ENCODE measurements at places on chromosomes 1 and 21. TPM values are rescaled to one million over a fixed set of nuclear protein-coding genes. Genes with fewer than 3 reads are reported as not detected.

The CASQ1 gene
- not detected for total RNA-seq

DNA sequence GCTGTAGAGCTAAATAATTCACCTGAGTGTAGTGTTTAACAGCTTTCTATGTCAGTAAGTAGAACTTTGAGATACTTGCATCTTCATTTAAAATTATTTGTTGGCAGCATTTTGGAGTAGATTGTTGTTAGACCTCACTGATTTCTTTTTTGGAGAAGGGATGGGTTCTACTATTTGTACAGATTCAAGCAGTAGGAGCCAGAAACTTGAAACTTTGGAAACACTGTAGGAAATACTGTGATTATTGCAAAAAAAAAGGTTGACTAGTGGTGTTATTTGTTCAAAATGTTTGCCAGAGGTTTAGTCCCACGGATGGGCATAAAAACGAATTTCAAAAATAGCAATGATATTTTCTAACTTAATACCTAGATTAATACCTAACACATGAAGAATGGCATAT is 102.7 kb downstream of the ATF6 start:
- peaks cover 16% of the 10 kb centered on the region for H3K36me3 ChIP-seq
- no peak overlapping the region for H3K27ac ChIP-seq
- no peaks in the 10 kb centered on the region for H3K4me1 ChIP-seq
- no peak overlapping the region for H3K4me3 ChIP-seq

DNA sequence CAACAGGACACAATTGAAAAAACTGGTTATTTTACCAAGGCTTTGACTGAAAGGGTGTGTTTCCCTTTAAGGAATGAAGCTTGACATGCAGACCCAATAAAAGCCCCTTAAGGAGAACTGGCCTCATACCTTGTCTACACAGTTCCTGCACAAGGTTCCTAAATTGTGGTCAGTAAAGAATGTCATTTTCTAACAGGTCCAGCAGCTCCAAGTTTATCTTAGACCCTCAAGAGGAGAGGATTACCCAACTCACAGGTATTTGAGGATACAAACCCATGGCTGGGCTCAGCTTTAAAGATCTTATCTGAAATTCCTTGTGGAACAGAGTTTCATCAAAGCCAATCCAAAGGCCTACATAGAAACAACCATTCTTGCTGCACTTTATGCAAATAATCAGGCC is 31.4 kb upstream of the CBR3 start:
- no peaks in the 10 kb centered on the region for H3K36me3 ChIP-seq
- H3K27me3 ChIP-seq = no peaks in the 10 kb centered on the region
- no peak overlapping the region for H3K4me3 ChIP-seq
- no peak overlapping the region for H3K27ac ChIP-seq
- DNase-seq = no peak

The EFNA1 gene
- 198 TPM for total RNA-seq

The FMOD gene
- total RNA-seq = 26.7 TPM

DNA sequence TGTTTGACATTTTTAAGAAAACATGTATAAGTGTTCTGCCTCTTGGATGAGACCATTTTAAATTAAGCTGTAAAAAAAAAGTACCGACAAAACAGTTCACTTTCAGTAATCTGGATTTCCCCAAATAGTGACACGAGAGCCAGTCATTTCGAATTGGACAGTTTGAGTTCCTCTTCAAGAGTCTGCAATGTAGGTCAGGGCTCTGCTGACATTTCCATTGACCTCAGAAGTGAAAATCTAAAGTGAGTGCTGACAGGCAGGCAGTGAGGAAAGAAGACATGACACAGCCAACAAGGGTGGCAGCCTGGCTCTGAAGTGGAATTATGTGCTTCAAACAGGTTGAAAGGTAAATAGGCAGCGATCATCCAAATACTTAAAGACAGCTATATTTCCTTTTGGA is at the start of gene IL23R:
Gene IL23R, plus strand, starts transcription at position 259 of the 400 bp plus-strand sequence. CDS start 1,667 bp downstream, outside the sequence.
- H3K27me3 ChIP-seq = no peaks in the 10 kb centered on the region
- H3K27ac ChIP-seq = no peak within 1 kb of the TSS
- no peak for DNase-seq
- H3K4me1 ChIP-seq = no peaks in the 10 kb centered on the region
- H3K4me3 ChIP-seq = no peak within 1 kb of the TSS

- H3K4me3 ChIP-seq = no peak overlapping the region
- no peak for DNase-seq
- H3K36me3 ChIP-seq = peaks cover 18% of the 10 kb centered on the region
- no peak overlapping the region for H3K27ac ChIP-seq
These were observed 26.2 kb downstream of the ATP1B1 start for GRCh38 chr1:169132512-169133227.

The CFH gene
- 45.2 TPM for total RNA-seq

The FAM3B gene
- total RNA-seq = 1.9 TPM

The CACNA1S gene
- total RNA-seq = not detected

- no peaks in the 10 kb centered on the region for H3K27me3 ChIP-seq
- H3K4me1 ChIP-seq = peaks cover 16% of the 10 kb centered on the region
- H3K4me3 ChIP-seq = no peak overlapping the region
- no peak overlapping the region for H3K27ac ChIP-seq
These were observed 54.9 kb downstream of the SLC30A7 start for GRCh38 chr1:100950781-100951180.

GRCh38 chr1:21264898-21265297 is 25.4 kb downstream of the ECE1 start:
- no peak overlapping the region for H3K27ac ChIP-seq
- no peak overlapping the region for H3K4me3 ChIP-seq
- peaks cover 40% of the 10 kb centered on the region for H3K4me1 ChIP-seq
- DNase-seq = no peak
- no peaks in the 10 kb centered on the region for H3K27me3 ChIP-seq

- H3K27ac ChIP-seq = no peak overlapping the region
- no peaks in the 10 kb centered on the region for H3K27me3 ChIP-seq
- H3K4me1 ChIP-seq = peaks cover 3% of the 10 kb centered on the region
- H3K4me3 ChIP-seq = no peak overlapping the region
- DNase-seq = no peak
- H3K36me3 ChIP-seq = no peaks in the 10 kb centered on the region
These were observed 16.9 kb downstream of the TCEANC2 start for GRCh38 chr1:54070171-54070837.

DNA sequence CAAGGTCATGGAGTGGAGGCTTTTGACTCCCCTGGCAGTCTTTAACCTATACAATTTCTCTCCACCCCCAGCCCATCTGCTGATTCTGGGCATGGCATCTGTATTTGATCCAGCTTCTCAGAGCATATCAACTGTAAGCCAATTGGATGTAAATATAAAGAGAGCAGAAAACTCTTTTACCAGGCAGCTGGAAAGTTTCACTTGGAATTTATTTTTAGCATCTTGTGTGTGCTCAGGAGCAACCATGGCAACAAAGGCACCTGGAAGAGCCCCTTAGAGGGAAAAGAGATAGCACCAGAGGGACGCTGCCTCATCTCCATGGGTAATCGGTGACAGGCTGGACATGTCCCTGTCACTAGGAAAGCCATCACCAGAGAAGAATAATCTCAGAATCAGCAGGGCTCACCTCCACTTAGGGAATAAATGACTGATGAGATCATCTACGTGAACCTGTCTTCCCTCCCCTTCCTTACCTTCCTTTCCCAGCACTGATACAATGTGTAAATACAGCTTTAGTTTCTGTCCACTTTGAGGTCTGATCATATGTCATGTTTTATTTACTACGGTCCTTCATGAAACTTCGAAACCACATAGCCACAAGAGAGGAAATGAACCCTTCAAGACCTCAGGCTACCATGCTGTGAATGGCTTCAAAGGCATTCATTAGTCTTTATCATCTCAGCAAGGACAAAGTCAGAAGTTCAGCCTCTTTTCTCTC is 25.3 kb upstream of the SIPA1L2 start:
- no peak overlapping the region for H3K27ac ChIP-seq
- peaks cover 8% of the 10 kb centered on the region for H3K4me1 ChIP-seq
- no peak overlapping the region for H3K4me3 ChIP-seq
- H3K27me3 ChIP-seq = no peaks in the 10 kb centered on the region
- no peaks in the 10 kb centered on the region for H3K36me3 ChIP-seq

DNA sequence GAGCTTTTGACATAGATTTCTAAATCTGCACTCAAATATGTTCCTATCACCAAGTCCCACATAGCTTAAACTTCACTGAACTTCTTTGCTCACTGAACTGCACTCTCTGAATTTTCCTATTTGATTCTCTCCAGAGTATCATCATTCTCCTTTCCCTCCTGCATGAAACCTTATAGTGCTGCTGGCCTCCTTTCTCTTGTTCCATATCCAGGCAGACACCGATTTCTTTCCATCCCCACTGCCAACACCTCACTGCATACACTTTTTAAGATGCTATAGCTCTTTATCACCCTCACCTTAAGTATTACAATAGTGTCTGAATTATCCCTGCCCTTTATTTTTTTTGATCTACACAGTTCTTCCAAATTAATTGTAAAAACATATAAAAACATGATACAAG is 3.1 kb upstream of the TRIM45 start:
- peaks cover 15% of the 10 kb centered on the region for H3K4me1 ChIP-seq
- H3K36me3 ChIP-seq = no peaks in the 10 kb centered on the region
- DNase-seq = no peak
- H3K4me3 ChIP-seq = no peak overlapping the region

DNA sequence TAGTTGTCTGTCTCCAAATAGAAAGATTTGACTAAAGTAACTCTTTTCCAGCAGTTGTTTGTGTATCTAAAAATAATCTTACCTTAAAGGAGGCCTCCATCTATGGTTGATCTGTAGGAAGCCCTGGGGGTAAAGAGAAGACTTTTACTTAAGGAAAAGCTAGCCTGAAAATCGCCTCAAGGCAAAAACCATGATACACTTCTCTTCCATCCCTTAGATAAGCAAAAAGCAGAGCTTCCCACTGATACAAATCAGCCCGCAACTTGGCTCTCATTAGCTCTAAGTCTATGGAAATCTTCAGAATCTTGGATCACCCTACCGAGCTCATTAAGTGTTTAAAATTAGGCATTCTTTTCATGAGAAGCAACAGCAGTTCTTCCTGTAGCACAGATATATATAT is 576.9 kb upstream of the PTBP2 start:
- no peaks in the 10 kb centered on the region for H3K27me3 ChIP-seq
- H3K27ac ChIP-seq = no peak overlapping the region
- no peaks in the 10 kb centered on the region for H3K36me3 ChIP-seq
- no peaks in the 10 kb centered on the region for H3K4me1 ChIP-seq
- no peak for DNase-seq

DNA sequence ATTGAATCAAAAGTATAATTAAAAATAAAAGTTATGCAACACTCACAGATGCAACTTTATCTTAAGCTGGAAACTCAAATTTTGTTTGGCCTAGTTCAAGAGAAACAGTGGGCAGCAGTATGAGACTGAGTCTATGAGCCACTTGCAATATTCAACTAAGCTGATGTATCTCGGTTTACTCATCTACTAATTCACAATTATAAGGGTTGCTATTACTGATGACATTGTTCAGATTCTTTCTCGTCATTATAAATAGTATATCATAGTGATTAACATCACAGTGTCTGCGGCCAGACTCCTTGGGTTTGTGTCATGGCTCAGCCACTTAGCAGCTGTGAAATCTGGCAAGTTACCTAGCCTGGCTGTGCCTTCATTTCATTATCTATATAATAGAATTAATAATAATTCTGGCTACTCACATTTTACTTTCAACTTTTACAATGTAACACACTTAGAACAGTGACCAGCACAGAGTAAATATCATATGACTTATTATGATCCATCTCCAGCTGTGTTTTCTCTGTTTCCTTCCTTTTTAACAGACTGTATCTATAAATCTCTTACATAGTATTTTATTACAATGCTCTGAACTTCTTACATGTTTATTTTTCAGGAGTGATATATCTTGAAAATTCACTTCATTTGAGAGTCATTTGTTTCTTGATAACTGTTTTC is 194.3 kb upstream of the RGS18 start:
- H3K4me1 ChIP-seq = no peaks in the 10 kb centered on the region
- no peaks in the 10 kb centered on the region for H3K27me3 ChIP-seq
- no peak overlapping the region for H3K4me3 ChIP-seq
- H3K27ac ChIP-seq = no peak overlapping the region
- DNase-seq = no peak

- H3K4me1 ChIP-seq = peaks cover 59% of the 10 kb centered on the region
- H3K27ac ChIP-seq = peak overlapping the region; percentile 86
- peak; percentile 75 for DNase-seq
- no peaks in the 10 kb centered on the region for H3K27me3 ChIP-seq
- H3K4me3 ChIP-seq = no peak overlapping the region
- H3K36me3 ChIP-seq = peaks cover 24% of the 10 kb centered on the region
These were observed 95.3 kb downstream of the C1orf21 start for GRCh38 chr1:184482136-184482535.

The THEM5 gene
- total RNA-seq = 62.8 TPM

The IFI44L gene
- total RNA-seq = 1.5 TPM

The OR2L2 gene
- total RNA-seq = not detected

The AADACL4 gene
- not detected for total RNA-seq

DNA sequence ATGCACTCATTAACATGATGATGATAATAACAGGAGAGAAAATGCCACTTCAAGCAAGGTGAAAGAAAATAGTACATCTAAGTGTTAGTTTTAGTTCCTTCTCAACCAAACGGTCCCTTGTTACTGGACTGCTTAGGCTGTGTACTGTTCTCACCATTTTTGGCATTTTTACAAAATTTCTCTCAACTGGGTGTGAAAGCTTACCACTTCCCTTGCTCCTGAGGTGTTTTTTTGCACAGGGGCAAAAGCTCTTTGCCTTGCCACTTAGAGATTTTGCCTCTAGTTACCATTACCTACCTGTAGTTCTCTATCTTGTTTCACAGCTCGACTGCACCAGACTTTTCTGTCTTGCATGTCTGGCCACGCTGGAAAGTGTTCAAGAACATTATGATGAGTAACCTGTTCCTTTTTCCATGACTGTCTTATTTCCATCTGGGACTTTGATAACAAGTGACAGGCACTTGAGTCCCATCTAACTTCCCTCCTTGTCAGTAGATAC is 10.7 kb downstream of the NEK7 start:
- no peaks in the 10 kb centered on the region for H3K36me3 ChIP-seq
- H3K27me3 ChIP-seq = no peaks in the 10 kb centered on the region
- no peak for DNase-seq
- peaks cover 42% of the 10 kb centered on the region for H3K4me1 ChIP-seq
- no peak overlapping the region for H3K4me3 ChIP-seq

GRCh38 chr1:9842073-9842711 is 18.4 kb upstream of the CLSTN1 start:
- no peaks in the 10 kb centered on the region for H3K27me3 ChIP-seq
- H3K27ac ChIP-seq = no peak overlapping the region
- no peak overlapping the region for H3K4me3 ChIP-seq

The PLA2G2F gene
- 33.8 TPM for total RNA-seq

DNA sequence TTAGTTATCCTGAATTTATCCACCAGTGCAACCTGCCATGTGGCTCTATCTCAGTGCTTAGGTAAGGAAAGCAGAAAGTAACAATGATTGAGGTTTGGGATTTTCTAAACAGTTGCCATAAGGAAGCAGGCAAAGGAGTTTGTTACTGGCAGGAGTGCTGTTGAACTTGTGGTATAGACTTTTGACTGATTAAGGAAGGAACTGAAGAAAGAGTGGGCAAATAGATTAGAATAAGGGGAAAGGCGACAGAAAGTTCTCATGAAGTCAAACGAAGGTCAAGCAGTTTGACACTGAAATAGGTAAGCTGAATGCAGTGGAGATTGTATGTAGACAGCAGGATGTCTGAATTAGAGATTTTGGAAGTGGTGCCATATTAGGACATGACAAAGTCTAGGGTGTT is 24.2 kb upstream of the CR2 start:
- H3K27ac ChIP-seq = no peak overlapping the region
- no peak overlapping the region for H3K4me3 ChIP-seq
- H3K27me3 ChIP-seq = peaks cover 6% of the 10 kb centered on the region

Data from suprapubic skin (tissue), 4 donors.